ENCODE measurements at places on chromosomes 1 and 21. TPM values are rescaled to one million over a fixed set of nuclear protein-coding genes. Genes with fewer than 3 reads are reported as not detected.

Gene LCE7A
- total RNA-seq = not detected

Gene DCDC2B
- total RNA-seq = not detected

Gene NTMT2
- 7.4 TPM for total RNA-seq

Gene GUCA2A
- total RNA-seq = not detected

Gene CFAP126
- not detected for total RNA-seq

Gene DIO1
- not detected for total RNA-seq

Gene OR1C1
- not detected for total RNA-seq

Gene PRPF38A
- 18.0 TPM for total RNA-seq

Gene C1orf141
- not detected for total RNA-seq

Gene BRINP2
- total RNA-seq = 0.21 TPM

Gene ITGB2
- total RNA-seq = 27.1 TPM

Gene GNG4
- not detected for total RNA-seq

Gene TTC22
- total RNA-seq = 0.06 TPM

Gene CAPN8
- total RNA-seq = not detected

Gene FCRL4
- not detected for total RNA-seq

Gene FLG2
- total RNA-seq = not detected

Gene MMEL1
- total RNA-seq = 1.5 TPM

Gene KCNT2
- 5.3 TPM for total RNA-seq

Gene TMEM125
- 1.3 TPM for total RNA-seq

Gene KCNAB2
- total RNA-seq = 15.8 TPM

Gene DEDD
- total RNA-seq = 28.4 TPM

Gene HES3
- total RNA-seq = not detected

Gene BACE2
- 28.4 TPM for total RNA-seq

Gene FAM177B
- total RNA-seq = 0.28 TPM

Gene RPS6KC1
- 10.8 TPM for total RNA-seq

Gene SPRR1B
- total RNA-seq = not detected

Gene MRAP
- total RNA-seq = not detected

Gene BTBD8
- total RNA-seq = 6.1 TPM

Gene OR2T5
- total RNA-seq = not detected

Gene RUNX3
- 1.8 TPM for total RNA-seq

Gene GPN2
- 14.9 TPM for total RNA-seq

Gene SPRR4
- total RNA-seq = not detected

Gene CZIB
- 44.7 TPM for total RNA-seq

Gene KLF17
- not detected for total RNA-seq

Gene CFHR1
- total RNA-seq = not detected

Gene DYNLT4
- total RNA-seq = 0.44 TPM

Gene THEM5
- total RNA-seq = not detected

Gene FYB2
- total RNA-seq = 0.76 TPM

Gene IPP
- 17.2 TPM for total RNA-seq

Gene PTPN22
- 1.1 TPM for total RNA-seq

Gene OR2L13
- not detected for total RNA-seq

Gene KCNH1
- total RNA-seq = not detected

Gene LMX1A
- not detected for total RNA-seq

Gene CHAF1B
- 0.75 TPM for total RNA-seq

Gene LINGO4
- total RNA-seq = 0.32 TPM

Gene CD1B
- total RNA-seq = not detected

Gene AMY1C
- not detected for total RNA-seq

Gene LAMB3
- 9.3 TPM for total RNA-seq

Gene BMP8B
- total RNA-seq = 0.62 TPM

All from right cardiac atrium (tissue), 5 donors.